ENCODE measurements at places on chromosomes 2 and 18.

DNA sequence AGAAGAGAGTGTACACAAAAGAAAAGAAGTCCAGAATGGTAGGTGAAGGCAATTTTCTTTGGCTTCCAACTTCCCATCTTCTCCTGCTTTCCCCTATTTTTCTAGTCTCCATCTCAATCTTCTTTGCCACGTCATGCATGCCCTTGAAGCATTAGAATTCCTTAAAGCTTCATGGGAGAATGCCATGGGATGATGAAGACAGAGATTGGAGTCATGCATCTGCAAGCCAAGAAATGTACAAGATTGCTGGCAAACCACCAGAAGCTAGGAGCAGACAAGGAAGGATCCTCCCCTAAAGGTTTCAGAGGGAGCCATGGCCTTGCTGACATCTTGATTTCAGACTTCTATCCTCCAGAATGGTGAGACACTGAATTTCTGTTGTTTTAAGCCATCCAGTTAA, 305.9 kb downstream of the HRH4 start:
- DNase-seq: no peak

DNA sequence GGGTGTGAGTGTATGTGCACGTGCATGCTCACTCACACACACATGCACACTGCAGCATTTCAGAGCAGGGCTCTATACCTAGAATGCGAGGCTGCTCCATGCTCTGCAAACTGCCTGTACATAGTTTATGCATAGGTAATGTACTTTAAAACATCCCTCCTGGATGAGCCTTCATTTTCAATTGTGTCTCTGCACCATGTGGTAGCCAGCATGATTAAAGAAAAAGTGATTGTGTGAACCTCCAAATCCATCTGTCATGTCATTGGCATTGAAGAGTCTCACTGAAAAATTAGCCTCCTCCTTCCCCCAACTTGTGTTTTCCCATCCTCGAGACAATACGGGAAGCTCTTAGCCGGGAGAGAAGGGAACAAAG, 120.9 kb upstream of the SPATS2L start:
- DNase-seq: no peak

- DNase-seq: no peak
These were observed 448 bp downstream of the YPEL5 start for GRCh38 chr2:30147196-30147714.

- DNase-seq: no peak
These were observed 134.4 kb downstream of the COL4A4 start for GRCh38 chr2:227029426-227030105.

GRCh38 chr2:38064801-38065501, 11.0 kb downstream of the CYP1B1 start:
- DNase-seq: no peak

GRCh38 chr2:65553504-65554074, 121.2 kb upstream of the SPRED2 start:
- no peak for DNase-seq

DNA sequence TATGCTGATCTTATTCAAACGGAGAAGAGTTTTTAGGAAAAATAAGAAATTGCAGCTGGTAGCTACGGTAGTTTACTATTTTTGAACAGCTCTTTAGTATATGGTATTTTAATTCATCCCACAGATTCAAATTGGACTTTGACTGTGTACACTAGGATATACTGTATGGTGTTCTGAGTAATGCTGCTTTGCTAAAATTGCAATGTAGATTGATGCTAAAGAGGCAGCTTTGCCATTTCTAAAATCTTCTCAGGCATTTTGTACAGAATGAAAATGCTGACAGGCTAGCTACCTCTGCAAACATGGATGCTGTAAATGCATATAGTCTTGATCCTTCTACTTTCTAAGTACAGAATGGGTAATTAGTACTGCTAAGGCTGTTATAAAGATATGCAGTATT, 826.6 kb upstream of the POU3F3 start:
- no peak for DNase-seq

- DNase-seq: no peak
These were observed 33.9 kb downstream of the ZNF516 start for GRCh38 chr18:76461148-76461547.

DNA sequence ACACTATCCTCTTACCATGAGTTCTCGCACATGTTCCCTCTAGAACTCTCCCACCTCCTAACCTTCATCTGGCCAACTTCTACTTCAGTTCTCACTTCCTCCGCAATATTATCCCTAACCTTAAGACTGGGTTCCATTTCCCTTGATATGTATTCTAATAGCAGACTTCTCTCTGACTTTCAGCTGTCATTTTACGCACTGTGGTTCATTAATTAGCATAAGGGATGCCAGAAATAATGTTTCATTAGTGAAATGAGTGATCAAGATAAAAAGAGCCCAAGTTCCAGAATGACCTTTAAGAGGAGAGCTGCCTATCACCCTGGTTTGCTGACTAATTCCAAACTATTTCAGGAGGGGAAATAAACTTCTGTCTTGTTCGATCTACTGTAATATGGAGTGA, 108.6 kb upstream of the CCDC150 start:
- no peak for DNase-seq

DNA sequence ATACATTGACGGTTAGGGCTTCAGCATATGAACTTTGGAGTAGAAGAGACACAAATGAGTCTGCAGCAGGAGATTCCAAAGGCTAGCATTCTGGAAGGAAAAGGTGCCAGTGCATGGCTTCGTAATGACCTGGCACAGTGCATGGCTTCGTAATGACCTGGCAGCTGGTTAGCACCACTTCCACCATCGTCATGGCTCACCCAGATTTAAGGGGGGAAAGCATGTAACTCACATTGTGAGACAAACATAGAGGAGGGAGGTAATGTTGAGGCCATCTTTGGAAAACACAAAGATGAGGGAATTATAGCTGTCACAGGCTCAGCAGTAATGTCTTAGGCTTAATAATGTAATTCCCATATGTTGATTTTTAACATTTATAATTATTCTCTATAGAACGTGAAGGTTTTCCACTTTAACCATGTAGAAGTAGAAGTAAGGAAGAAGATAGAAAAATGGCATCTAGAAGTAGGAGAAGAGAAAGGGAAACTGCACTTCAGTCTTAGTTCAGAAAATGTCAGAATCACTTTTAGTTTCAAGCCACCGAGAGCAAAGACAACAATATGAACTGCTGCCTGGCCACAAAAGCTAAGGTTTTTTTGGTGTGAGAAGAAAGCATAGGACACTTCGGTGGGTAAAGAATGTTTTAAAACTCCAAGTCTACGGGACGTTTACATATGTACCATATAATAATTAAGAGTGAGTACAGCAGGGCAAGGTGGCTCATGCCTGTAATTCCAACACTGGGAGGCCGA, 6.8 kb upstream of the STK25 start:
- DNase-seq: no peak

- no peak for DNase-seq
These were observed 110.2 kb downstream of the BARD1 start for GRCh38 chr2:214699236-214699635.

- DNase-seq: no peak
These were observed 147.9 kb downstream of the AKAIN1 start for GRCh38 chr18:5049124-5049523.

DNA sequence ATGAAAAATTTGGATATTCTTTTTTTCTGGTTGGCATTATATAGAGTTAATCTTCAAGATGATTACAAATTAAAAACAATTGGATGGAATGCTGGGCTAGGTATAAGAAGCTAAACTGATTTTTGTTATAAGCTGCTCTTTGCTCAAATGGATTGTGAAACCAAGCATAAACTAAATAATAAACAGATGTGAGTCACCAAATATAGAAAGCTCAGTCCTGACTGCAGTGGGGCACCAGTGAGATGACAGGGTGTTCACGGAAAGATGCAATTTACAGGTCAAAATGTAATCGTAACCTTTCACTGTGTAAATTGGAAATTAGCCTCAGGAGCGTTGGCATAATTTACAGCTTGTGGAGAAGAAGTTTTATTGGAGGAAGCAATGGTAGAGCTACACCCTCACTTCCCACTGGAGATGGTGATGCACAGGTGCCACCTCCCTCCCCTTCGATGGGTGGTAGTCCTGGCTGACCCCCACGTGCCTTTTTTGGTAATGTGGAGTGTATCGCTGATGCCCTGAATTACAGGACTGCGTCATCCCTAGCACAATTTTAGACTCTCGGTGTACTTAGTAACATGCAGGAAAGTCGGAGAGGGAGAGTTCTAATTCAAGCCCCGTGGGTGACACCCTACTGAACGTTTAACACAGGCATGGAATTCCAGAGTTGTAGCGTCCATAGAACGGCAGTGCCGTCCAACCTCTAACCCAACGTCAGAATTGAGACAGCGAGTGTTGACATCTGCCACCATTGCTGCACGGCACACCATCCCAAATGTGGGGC, 73.9 kb upstream of the NFATC1 start:
- no peak for DNase-seq

GRCh38 chr18:62325806-62326645, 916 bp downstream of the TNFRSF11A start:
- no peak for DNase-seq

- no peak for DNase-seq
These were observed 311.2 kb downstream of the LPIN1 start for GRCh38 chr2:12057436-12058166.

- DNase-seq: no peak
These were observed 19.5 kb downstream of the MARCHF4 start for GRCh38 chr2:216352653-216353270.
